Esophagus muscularis mucosa (tissue), 4 donors: ENCODE measurements at places on chromosomes 2 and 18. TPM values are rescaled to one million over a fixed set of nuclear protein-coding genes. Genes with fewer than 3 reads are reported as not detected.

- DNase-seq, result no peak
These were observed 19.7 kb downstream of the OSBPL6 start for GRCh38 chr2:178213991-178214390.

C1QL2 gene
- not detected for total RNA-seq

L3MBTL4 gene
- total RNA-seq, result 2.9 TPM

DNA sequence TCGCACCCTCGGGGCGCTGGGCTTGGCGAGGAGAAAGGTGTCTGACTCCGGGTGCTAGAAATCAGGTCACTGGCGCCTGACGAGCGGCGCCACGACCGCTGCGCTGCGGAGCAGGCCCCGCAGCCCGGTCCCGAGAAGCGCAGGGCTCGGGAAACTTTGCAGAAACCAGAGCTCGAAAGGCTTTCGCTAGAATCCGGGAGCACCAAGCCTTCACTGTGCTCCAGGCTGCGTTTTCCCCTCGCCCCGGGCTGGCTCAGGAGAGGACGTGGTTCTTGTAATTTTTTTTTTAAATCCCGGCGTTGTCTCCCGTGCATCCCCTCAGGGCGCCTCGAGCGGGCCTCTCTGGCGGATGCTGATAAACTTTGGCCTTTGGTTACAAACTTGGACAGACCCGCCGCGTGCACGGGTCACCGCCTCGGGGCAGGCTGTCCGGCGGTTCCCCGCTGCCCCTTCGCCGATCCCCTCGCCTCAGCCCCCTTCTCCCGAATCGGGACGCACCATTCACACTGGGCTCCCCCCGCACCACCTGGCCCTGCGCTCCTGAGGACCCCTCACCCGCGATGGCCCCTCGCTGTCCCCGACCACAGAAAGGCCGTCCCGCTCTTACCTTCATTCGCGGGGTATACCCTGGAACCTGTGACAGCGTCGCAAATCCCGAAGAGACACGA is 419 bp downstream of the EPHA4 start:
- DNase-seq, result no peak

INPP5D gene
- total RNA-seq, result 11.6 TPM

CDH7 gene
- 0.06 TPM for total RNA-seq

VIT gene
- total RNA-seq, result 25.7 TPM

FSIP2 gene
- 0.83 TPM for total RNA-seq

MC4R gene
- 1.4 TPM for total RNA-seq

COLEC12 gene
- total RNA-seq, result 36.4 TPM

- peak; percentile 50 for DNase-seq
These were observed 215.2 kb downstream of the RAD51AP2 start for GRCh38 chr2:17303054-17303453.

DNA sequence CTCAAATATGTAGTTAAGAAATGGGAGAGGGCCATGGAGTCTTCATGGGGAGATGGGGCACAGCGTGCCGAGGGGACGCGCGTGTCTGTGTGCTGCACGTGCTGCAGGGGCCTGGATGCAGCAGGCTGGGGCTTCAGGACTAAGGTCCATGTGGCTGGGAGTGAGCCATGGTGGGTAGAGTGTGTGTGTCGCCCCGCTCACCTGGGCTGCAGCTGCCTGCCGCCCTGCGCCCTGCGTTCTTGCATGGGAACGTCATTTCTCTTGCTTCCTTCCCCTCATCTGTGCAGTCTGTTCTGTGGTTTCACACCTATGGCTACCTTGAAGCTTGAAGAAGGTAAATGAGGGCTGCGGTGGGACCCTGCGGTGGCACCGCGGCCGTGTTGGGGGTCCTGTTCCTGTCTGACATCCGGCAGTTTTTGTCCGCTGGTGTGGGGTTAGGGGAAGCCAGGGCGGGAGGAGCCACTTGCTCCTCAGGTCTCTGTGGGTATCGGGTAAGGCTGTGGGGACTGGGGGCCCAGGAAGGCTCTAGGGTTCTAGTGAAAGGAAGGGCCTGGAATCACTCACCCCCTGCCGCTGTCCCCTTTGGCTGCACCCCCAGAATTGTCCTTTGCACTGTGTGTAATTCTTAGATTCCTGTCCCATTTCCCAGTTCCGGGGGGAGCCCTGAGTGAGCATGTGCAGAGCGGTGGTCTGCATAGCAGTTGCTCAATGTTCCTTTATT is 54.1 kb upstream of the HS6ST1 start:
- no peak for DNase-seq

DNA sequence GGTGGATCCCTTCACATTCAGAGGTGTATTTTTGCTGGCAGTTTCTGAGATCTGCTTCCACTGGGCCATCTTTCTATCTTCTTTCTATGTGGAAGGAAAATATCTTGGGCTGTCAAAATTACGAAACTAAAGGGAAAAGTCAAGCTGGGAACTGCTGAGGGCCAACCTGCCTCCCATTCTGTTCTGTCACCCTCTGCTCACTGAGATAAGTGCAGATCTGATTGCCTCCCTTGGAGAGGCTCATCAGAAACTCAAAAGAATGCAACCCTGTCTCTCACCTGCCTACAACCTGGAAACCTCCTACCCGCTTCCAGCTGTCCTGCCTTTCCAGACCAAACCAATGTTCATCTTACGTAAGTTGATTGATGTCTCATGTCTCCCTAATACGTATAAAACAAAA is 26.5 kb downstream of the RAX start:
- no peak for DNase-seq

DNA sequence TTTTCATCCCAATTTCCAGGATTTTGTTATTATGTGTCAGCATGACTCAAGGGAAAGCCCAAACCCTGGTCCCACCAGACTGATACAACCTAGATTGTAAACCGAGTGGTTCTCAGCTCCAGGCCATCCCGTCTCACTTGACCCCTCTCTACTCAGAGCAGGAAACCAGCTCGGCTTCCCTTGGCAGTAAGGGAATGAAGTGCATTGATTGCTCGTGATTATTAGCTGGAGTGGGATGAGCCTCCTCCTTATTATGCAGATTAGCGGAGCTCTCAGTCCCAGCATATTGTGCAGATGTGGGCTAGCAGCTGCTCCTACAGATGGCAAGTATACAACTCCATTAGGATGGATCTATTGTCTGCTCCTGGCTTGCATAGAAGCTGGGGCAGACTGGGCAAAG is 167.6 kb downstream of the LNPK start:
- no peak for DNase-seq

- no peak for DNase-seq
These were observed 249.4 kb upstream of the CTAGE1 start for GRCh38 chr18:22667156-22667555.

DNA sequence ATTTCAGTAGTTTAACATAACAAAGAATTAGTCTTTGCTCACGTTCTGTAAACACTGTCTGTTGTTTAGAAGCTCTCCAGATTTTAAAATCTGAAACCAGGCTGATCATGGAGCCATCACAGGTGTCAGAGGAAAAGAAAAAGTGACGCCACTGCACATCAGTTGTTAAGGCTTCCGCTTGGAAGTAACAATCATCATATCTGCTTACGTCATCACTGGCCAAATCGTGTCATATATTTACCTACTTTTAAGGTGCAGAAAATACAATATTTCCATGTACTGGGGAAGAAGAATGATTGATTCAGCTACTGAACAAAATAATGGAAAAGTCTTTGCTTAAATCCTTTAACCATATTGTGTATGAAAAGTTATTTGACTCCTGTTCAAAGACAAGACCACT is 382.6 kb upstream of the MC4R start:
- DNase-seq, result no peak

GRCh38 chr2:237863102-237863511 is 3.7 kb downstream of the RAMP1 start:
- DNase-seq, result peak; percentile 81

DNA sequence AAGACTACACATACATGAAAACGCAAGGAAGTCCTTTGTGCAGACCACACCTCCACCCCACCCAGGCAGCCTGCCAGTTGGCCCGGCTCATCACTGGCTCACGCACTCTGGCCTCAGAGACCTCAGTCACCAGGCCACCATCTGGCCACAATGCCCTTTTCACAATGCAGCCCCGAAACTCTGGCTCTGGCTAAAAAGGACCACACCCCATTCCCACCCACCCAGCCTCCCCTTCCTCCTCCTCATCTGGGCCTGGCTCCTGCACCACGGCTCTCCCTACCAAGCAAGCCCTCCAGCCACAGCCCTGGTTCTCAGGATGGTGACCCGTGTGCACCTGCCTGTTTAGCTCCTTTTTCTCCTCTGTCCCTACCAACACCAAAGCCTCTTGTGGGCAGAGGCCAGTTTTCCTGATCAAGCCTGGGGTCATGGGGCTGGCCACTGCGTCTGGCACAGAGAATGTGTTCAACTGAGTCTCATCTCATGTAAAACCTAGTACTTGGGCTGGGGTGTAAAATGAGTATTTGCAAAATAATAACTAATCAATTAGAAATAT is 7.4 kb downstream of the HDAC4 start:
- DNase-seq, result no peak

SUMO1 gene
- total RNA-seq, result 54.6 TPM

DNA sequence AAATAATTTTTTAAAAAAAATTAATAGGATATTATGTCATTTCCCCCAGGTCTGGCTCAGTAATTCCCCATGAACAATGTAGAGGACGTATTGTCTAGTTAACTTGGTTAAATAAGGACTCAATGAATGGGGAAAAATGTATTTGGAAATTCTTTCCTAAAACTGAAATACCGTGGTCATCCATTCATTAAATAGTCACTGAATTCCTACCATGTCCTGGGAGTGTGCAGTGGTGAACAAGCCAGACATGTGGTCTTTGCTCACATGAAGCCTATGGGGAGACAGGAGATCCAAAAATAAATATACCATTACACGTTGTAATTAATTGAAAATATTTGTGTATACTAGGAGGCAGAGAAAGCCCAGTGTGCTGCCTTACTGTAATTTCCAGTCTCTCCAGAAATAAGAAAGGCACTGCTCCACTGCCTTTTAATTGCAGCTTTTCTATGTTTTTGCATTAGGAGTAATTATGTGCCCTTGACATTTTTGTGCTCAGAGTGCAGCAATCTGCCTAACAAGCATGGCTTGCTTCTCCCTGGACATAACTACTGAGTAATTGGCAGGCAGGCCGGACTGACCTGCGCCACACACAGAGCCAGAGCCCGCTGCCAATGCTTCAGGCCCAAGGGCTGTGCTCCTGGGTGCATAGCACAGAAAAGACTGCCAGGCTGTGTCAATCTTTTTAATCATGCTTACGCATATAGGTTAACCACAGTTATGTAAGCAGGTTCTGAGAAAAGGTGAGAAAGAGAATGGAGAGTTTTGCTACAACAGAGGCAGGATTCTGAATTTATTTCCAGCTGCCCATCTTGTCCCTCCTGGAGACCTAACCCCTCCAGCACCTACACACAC is 22.2 kb upstream of the TTC39C start:
- DNase-seq, result no peak

- DNase-seq, result no peak
These were observed 3.9 kb upstream of the DHRS9 start for GRCh38 chr2:169065422-169065821.

GRCh38 chr18:46748466-46748865 is 8.4 kb downstream of the ST8SIA5 start:
- DNase-seq, result no peak

- no peak for DNase-seq
These were observed 65.0 kb downstream of the UGGT1 start for GRCh38 chr2:128155970-128156369.

GRCh38 chr2:26519396-26520147 is 41.6 kb upstream of the OTOF start:
- no peak for DNase-seq

SLC4A3 gene
- 30.4 TPM for total RNA-seq
